ENCODE measurements at places on chromosomes 11 and 22.

DNA sequence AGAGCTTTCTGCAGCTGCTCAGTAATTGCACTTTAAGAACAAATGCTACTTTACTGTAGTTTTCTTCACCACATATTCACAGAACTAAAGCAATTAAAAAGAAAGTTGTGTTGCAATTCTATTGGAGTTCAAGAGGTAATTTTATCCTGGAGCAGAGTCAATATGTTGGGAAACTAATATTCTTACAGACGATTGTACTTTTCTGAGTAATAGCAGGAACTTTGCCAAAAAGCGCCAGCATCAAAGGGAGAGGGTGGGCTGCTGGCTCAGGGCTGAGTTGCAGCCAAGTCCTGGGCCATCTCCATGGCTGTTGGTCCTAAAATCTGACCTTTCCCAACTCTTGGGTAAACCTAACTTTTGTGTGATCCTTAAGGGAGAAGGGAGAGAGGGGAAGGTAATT lies 73.6 kb upstream of the MYO18B start:
- DNase-seq = no peak

DNA sequence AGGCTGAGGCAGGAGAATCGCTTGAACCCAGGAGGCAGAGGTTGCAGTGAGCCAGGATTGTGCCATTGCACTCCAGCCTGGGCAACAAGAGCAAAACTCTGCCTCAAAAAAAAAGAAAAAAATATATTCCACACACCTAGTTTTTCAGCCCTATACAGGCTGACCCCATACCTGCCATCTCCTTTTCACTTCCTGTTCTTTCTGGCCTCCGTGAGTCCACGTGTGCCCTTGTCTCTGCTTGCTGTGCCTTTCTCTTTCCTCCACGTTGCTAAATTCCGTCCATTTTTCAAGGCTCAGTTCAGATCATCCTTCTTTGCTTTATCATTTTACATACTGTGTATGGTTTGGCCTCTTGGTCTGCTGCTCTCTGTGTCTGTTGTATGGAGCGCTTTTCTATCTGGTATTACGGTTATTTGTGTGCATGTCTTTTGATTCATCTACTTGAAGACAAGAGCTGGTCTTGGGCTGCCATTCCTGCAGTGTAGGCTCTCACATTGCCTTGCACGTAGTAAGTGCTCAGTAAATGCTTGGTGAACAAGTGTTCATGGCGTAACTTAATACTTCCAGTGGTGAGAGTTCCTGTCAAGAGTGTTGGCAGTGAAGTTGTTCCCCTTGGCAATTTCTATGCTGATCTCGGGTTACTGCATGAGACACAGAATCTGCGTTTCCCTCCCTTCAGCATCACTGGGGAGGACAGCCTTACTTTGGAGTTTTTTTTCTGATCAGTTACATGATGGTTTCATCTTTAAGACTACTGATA lies 57.5 kb downstream of the PTPRJ start:
- DNase-seq = no peak

GRCh38 chr11:115182282-115182955 lies 321.8 kb downstream of the CADM1 start:
- DNase-seq = no peak

DNA sequence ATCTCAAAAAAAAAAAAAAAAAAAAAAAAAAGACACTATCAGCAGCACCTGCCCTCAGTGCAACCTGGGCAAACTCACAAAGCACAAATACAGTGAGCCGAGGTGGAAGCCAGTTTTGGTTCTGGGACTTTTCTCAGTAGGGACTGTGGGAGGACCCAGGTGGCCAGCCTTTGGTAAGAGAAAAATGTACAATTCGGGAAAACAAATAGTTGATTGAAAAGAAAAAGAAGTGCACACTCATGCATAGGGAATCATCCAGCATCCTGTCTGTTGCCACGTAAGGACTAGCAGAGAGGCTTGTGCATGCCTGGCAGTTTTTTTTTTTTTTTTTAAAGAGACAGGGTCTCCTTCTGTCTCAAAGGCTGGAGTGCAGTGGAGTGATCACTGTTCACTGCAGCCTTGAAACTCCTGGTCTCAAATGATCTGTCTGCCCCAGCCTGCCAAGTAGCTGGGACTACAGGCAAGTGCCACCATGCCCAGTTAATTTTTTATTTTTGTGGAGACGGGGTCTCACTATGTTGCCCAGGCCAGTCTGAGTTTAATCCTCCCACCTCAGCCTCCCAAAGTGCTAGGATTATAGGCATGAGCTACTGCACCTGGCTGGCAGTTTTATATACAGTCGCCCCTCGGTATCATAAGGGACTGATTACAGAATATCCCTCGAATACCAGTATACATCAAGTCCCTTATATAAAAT lies 36.7 kb downstream of the TPST2 start:
- no peak for DNase-seq

DNA sequence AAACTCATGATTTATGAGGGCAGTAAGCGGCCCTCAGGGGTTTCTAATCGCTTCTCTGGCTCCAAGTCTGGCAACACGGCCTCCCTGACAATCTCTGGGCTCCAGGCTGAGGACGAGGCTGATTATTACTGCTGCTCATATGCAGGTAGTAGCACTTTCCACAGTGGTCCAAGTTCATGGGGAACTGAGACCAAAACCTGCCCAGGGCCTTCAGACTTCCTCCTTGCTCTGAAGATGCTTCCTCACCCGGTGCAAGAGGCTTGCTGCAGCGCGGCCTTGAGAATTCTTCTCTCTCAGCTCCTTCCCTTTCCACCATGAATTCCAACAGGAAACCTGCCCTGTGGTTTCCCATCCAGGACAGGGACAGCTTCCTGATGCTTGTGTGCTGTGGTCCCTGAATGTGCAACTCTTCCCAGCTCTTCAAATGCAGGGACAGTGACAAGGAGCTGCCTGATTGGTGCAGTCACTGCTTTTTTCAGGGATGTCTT lies 53.9 kb downstream of the GGTLC2 start:
- no peak for DNase-seq

DNA sequence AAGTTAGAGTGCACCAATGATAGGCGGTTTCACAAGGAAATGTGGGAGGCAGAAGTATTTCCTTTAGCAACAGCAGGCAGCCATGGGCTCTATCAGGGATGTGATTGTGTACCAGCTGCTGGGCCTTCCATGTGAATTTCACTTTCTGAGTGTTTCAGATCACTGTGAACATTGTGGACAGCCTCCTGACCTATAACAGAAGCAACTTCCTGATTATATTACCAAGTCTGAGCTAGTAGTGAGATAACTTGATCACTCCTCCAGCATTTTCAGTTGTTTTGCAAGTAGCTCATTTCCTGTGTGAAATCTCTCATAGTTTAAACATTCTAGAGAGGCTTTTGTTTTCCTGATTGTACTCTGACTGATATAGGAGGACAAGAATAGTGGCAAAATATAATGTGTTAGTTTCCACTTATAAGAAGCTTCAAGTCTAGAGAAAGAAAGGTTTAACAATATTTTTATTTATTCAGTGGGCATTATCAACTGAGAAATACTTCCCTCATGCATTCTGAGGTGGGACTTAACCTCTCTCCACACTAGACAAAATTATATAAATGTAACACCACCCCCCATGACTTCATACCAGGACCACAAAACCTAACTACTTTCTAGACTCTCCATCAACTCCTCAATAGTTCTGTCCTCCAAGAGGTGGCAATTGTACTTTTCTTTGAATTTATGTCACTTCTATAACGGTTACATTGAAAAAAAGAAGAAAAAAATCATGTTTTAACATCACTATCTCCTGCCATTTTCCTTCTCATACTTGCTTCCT lies 184.2 kb upstream of the LUZP2 start:
- no peak for DNase-seq

DNA sequence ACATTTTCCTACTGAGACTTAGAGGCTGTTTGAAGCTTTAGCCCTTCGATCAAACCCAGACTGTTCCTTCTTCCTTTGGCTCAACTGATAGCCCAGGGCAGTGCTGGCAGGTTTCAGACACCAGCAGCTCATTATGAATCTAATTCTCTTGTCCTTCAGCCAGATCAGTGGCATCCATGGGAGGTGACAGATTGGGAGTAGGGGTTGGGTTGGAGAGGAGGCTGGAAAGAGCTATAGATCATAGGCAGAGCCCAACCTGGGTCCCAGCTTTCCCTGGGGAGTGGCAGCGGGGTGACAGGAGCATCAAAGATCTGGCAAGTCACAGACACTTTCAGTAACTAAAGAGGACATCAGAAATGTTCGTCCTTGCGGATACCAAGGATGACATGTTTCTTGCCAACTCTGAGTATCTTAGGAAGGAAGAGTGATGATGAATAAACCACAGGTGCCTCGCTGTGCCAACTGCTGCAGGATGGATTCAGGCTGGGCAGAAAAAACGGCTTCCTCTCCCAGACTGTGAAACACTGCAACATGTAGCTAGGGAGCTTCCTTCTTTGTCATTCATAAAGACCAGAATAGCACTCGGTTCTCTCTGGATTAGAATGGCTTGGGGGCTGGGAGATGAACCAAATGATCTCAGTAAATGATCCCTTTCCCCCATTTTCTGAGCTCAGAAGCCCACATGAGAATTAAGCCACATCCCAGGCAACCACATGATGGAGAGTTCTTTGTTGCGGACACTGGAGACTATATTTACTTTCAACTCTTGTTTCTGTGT lies 19.1 kb downstream of the ABCC8 start:
- no peak for DNase-seq

DNA sequence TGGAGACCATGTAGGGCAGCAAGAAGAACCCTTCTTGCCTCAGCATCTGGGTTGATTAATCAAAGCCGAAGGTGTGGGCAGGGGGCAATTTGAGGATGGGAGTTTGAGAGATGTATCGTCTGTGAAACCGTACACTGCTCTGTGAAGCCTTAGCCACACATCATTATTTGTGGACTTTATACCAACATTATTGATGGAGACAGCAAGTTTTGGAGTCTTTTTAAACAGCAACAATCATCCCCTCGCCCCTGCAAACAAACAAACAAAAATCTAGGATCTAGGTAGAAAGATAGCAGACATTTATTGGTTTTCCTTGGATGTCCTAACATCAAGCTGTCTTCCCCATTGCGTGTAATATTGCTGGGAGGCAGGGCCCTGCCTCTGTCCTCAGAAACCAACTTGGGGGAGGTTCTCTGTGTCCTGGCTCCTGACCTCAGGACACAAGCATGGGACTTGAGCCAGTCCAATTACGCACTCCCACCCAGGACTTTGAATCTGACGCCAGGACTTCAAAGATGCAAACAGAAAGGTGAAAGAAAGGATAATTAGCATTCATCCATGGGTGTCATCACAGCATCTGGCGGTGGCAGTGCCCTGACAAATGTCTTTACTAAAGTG lies 61.6 kb upstream of the PLET1 start:
- no peak for DNase-seq

DNA sequence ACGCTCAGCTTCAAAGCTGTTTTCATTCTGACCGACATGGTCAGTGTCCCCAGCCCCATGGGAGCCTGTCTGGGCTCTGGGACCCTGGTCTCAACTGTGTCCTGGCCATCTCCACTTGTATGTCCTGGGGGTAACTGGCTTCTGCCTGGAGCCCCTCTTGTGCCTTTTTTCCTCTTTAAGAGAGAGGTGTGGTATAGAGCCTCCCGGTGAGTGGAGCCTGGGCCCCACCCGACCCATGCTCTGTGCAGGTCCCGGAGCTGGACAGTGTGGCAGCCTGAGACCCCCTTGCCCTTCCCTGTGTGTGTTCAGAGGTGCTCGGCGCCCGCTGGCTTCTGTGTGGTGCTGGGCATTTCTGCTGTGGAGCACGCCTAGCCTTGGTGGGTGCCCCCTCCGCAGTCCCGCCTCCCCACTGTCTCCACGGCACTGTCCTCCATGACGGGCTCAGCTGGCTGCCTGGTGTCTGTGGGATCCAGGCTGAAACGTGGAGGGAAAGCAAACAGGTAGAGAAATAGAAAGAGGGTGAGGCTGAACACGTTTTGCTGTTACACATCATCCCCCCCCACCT lies 74.9 kb downstream of the PARVB start:
- DNase-seq = no peak

- no peak for DNase-seq
Measured at GRCh38 chr11:10720881-10721376, 27.4 kb upstream of the IRAG1 start.

DNA sequence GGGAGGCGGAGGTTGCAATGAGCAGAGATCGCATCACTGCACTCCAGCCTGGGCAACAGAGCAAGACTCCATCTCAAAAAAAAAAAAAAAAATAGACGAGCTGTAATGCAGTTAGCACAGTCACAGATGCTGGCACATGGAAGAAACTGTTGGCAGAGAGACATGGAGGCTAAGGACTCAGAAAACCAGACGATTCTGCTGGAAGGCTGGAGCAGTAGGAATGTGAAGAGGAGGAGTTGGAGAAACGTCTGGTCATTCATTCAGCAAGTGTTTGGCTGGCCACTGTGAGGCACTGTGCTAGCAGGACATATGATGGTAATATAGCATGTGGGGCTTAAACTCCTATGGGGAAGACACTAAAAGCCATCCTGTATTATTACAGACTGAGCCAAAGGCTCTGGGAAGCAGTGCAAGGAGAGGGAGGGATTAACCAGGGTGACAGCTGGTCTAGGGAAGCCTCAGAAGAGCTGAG lies 5.0 kb downstream of the UQCR10 start:
- no peak for DNase-seq

GRCh38 chr11:33684003-33684706 lies 16.5 kb downstream of the C11orf91 start:
- DNase-seq = no peak

- DNase-seq = no peak
Measured at GRCh38 chr11:134725716-134726639, 313.9 kb upstream of the B3GAT1 start.

DNA sequence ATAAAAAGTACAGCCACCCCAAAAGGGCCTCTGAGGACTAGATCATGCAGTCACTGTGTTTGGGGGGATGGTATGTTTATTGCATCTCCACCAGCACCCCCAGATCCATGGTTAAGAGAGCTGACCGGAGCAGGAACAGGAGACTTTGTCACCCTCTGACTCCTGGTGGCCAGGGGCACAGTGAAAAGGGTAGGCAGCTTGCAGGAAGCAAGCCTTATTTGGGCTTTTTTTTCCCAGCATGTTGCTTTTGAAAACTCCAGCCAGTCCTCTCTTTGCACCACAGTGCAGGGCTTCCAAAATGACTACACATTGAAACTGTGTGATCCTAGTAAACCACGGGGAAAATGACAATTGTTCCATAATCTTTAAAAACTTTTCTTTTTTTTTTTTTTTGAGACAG lies 20.6 kb downstream of the PRR5 start:
- DNase-seq = no peak

- DNase-seq = no peak
Measured at GRCh38 chr22:17101475-17102296, 16.9 kb downstream of the IL17RA start.

DNA sequence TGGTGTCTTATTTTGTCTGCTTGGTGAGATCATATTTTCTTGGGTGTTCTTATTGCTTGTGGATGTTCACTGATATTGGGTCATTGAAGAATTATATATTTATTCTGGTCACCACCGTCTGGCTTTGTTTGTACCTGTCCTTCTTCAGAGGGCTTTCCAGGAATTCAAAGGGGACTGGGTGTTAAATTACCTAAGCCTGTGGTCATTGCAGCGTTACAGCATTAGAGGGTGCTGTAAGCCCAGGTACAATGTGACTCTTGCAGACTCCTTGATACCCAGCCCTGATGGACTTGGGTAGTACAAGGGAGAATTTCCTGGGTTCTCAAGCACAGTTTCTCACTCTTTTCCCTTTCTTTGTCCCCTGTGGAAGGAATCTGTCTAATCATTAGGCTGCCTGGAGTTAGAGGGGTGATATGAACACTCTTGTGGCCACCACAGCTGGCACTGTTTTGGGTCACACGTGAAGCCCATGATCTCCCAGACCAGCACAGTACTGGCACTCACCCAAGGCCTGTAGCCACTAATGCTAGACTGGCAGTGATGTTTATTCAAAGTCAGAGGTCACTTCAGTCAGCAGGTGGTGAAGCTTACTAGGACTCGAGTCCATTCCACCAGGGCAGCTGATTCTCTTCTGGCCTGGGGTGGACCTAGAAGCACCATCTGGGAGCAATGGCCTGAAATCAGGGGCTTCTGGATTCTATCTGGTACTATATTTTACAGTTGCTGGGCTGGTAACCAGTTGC lies 56.1 kb upstream of the NARS2 start:
- DNase-seq = no peak

All from NCI-H748 treated with DMSO at 0.1 percent for 48 hours (cell line).